ENCODE measurements at places on chromosomes 5 and 9.

DNA sequence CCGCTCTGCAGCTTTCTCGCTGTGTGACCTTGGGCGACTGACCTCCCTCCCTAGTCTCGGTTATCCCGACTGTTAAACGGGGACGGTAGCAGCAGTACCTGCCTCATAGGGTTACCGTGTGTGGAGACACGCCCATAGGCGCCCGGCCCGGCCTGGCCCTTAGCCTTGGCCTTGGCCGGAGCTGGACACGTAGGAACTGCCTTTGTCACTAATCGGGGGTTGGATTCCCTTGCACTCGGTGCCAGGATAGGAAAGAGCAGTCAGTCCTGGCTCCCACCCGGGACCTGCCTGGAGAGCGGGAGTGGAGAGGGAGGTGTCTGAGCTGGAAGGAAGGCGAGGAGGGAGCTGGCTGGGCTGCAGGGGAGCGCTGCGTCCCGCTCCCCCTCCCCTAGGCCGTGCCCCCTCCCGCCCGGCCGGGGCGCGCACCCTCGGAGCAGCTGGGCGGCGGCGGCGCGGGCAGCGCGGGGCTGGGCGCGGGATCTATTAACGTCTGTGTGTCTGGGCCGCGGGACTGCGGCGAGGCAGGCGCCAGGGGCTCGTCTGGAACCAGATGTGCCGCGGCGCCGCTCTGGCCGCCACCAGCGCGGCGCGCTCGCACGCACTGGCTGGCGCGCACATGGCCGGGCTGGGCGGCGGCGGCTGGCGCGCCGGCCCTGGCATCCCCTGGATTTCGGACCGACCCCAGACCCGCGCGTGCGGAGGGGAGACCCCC, 31.7 kb downstream of the PRRX2 start:
- no peak for DNase-seq

- no peak for DNase-seq
These were observed 200.5 kb upstream of the EDIL3 start for GRCh38 chr5:84585218-84585617.

DNA sequence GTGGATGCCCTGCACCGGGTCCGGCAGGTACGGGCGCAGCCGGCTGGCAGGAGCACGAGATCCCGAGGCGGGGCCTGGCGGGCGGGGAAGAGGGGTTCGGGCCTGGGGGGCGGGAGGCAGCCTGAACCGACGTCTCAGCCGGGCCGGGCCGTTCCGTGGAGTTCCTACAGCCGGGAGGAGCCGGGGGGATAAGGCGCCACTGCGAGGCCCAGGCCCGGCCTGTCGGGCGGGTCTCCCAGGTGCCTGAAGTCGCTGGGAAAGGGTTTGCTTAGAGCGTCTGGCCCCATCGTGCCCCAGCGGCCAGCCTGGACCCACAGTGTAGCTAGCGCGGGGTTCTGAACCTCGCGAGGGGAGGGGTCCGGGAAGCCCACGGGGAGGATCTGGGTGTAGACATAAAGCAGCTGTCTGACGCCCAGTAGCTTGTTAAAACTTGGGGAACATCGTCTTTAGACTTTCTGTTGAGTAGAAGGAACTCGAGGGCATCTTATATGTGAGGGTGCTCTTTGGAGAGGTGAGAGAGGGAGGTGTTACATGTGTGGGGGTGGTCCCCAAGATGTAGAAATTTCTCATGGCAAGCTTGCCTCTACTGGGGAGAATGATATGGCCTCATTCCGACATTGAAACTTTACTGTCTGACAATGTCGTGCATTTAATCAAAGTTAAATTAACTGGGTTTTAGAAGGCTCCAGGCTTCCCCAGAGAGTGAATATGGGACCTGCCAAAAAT, 524 bp downstream of the FUBP3 start:
- DNase-seq: no peak

GRCh38 chr5:154117930-154118329, 72.6 kb upstream of the GALNT10 start:
- DNase-seq: no peak
